ENCODE measurements at places on chromosomes 16 and 17.

DNA sequence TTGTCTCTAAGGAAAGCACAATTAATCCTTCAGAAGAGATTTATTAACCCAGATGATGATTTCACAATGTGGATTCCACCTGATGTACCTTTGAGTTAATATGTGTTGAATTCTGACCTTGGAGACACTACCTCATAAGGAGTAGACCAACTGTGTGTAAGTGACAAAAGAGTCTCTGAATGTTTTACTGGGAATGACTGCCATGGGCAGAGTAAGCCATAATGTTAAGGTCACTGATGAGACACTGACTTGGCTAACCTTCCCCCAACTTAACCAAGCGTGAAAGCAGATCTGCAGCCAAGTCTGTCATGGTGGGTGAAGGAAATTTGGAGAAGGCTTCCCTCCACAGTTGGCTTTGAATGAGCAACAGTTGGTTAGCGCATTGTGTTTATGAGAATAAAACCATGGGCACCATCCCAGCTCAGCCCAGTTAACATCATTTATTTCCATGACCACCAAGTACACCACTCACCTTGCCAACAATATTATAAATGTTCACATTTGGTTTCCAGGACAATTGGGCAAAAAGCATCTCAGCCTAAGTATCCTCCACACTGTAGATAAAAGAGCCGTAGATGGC lies 618.5 kb downstream of the KCNJ2 start:
- no peak for DNase-seq

DNA sequence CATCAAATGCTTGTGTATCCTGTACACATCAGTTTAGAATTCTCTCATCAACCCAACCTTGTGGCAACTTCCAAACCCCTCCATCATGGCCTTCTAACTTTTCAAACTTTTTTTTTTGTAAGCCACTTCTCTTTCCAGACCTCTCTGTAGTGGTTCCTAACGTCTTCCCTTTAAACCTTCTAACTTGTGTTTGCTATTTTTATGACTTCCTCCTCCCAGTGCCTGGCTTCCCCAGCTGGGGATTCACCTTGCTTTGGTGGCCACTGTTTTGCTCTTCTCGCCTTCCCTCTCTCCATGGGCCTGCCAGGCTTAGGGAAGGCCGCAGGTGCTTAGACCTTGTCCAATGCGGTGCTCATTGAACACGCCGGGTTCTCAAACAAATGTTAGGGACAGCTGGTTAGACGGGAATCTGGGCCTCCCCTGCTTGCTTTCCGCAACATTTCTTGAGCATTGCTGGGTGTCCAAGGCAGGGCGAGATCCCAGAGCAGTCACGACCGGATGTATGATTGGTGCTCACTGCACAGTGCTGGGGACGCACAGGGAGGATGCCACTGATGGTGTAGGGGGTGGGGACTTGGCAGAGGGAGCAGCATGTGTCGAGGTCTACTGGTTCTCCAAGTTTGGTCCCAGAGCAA lies 1.1 kb upstream of the XYLT2 start:
- peak; percentile 31 for DNase-seq

- no peak for DNase-seq
These were observed 167.4 kb upstream of the XYLT1 start for GRCh38 chr16:17638134-17638533.

GRCh38 chr17:81294512-81295030 lies 536 bp downstream of the SLC38A10 start:
- DNase-seq: no peak

- DNase-seq: peak; percentile 31
These were observed 345.3 kb upstream of the TNRC6C start for GRCh38 chr17:77613218-77613617.

- peak; percentile 31 for DNase-seq
These were observed 20.7 kb downstream of the SGSM2 start for GRCh38 chr17:2357931-2358434.

DNA sequence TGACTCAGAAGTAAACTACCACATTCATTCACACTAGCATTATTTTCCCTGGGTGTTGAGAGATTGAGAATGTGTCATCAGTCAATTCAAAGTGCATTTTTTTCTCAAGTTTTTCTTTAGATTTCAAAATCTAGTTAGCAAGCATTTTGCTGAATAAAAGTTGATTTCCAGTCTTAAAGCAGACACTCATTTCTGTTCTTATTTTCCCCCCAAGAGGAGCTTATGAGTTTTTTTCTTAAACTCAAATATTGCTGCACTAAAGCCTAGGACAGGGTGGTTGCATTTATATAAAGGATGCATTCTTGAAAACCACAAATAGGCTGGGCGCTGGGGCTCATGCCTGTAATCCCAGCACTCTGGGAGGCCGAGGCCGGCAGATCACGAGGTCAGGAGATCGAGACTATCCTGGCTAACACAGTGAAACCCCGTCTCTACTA lies 15.3 kb downstream of the CDH3 start:
- DNase-seq: peak; percentile 34

DNA sequence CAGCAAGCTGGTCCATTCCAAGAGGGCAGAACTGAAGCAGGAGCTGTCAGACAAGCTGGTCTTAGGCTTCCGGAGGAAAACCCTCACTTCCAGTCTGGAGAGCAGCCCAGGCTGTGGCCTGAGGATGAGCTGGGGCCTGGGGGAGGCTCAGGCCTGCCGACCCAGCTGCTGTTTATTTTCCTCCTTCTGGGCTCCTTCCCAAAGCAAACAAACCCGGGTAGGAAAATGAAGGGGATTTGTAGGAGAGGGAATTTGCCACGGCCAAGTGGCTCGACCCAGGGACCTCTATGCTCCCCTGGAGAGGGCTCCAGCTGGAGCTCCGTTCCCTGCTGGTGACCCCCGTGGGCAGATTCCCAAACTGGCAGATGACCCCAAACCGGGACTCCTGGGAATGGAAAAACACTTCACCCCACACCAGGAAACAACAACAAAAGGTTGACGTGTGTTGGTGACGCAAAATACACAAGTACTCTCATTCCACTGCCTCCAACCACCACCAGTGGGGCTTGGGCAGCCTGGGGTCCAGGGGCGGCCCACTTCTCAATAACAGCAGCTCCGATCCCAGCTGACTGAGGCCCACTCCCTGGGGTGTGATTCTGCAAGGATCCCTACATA lies 8.8 kb downstream of the JUP start:
- DNase-seq: no peak

DNA sequence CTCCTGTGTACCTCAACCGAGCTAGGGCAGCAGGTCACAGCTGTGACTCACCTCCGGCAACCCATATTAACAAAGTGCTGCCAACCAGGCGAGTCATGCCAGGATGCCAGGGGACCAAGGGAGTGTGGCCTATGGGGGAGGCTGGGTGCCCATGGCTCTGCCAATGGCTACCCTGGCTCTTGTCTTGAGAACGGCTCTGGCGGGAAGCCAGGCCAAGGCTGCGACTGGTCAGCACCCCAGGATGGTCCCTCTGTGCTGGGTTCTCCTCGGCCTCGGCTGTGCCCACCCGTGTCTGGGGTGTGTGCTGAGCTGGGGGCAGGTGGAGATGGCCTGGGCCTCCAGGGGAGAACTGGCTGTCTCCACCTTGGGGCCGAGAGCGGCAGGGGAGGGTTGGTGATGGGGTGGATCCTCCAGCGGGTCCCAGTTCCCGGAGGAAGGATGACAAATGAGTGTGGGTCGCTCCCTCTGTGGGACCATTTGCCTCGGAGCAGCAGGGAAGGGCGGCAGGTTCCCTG lies 75.8 kb downstream of the MRC2 start:
- DNase-seq: peak; percentile 90

DNA sequence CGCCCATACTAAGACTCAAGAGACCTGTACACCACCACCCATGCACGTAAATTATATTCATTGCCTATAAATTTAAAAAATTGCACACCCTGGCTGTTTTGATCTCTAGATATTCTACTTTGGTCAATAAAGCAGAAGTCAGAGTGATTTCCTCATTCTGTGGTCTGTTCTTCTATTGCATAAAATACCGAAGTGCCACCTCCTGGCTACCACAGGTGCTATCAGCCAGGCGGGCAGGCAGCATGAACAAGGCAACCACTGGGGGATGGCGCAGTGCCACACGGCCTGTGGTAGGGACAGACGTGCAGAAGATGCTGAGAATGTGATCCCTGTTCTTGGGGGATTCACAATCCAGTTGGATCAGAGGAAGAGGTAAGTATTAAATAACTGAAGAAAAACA lies 122.3 kb downstream of the CDK5R1 start:
- no peak for DNase-seq

GRCh38 chr16:89442990-89443726 lies 47.2 kb downstream of the ANKRD11 start:
- DNase-seq: peak; percentile 95

- DNase-seq: no peak
These were observed 181.1 kb upstream of the HSBP1 start for GRCh38 chr16:83626676-83627075.

GRCh38 chr17:69608808-69609472 lies 194.4 kb downstream of the MAP2K6 start:
- no peak for DNase-seq

DNA sequence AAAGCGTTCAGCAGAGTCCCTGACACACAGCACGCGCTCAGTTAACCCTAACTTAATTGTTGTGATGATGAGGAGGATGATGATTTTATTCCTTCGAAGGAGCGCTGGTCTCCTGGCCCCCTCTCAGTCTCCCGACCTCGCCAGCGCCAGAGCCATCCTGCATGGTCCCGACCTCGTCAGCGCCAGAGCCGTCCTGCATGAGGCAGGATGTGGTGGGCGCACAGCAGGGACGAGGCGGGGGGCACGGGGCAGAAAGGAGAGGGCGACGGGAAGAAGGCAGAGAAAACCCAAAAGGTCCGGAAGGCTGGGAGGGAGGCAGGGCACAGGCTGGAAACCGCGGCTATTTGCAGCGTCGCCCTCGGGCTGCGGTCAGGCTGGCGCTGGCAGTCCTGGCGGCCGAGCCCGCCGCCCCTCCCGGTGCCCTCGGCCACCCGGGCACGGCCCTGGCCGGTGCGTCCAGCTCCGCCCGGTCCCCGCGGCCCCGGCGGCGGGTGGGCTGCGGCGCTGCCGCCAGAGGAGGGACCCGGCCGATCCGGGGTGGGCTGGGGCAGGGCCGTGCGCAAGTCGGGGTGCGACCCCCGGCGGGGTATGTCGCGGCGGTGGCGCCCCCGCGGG lies 3.0 kb upstream of the TAC4 start:
- no peak for DNase-seq

DNA sequence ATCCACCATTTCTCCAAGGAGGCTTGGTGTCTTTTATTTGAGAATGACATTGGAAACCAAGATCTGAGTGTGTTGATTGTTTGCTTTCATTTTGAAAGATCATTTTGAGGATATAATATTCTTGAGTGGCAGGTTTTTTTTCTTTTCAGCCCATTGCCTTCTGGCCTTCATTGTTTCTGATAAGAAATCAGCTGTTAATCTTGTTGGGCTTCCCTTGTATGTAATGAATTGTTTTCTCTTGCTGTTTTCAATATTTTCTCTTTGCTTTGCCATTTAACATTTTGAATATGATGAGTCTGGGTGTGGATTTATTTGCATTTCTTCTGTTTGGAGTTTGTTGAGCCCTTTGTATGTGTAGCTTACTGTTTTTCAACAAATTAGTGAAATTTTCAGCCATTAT lies 22.0 kb downstream of the PRSS54 start:
- no peak for DNase-seq

DNA sequence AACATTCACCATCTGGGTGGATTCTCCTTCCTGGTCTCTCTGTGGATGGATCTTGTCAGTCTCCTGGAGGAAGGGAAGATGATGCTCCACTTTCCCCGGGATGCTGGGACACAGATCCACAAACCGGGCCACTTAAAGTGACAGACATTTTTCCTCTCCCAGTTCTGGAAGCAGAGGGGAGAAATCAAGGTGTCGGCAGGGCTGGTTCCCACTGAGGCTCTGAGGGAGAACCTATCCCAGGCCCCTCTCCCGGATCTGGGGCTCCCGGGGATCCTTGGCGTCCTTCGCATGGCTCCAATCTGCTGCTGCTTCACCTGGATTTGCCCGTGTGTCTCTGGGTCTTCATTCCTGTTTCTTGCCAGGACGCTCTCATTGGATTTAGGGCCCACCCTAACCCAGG lies 263.1 kb upstream of the TNRC6C start:
- DNase-seq: no peak

DNA sequence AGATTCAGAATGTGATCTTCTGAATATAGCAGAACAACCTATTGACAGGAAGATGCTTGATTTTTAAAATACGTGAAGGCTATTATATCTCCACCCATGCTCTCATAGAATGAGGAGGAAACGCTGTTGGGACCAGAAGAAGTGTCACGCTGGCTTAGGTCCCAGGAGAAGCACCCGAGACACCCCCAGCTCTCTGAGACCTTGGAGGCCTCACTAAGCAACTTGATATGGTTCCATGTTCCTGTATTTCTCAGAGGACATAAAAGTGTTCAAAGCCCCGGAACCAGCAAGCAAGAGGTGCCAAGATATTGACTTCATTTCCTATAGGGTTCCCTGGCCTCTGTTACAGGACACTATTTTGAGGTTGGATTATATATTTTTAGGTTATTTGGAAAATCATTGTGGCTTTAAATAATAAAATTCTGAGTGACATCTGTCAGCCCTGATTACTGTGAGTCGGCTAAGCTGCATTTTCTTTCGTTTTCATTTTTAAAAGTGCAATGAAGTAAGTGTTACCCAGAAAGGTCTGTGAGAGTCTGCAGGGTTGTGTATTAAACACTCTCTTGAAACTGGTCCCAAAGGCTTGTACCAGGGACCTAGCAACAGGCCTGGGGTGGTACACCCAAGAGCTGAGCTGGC lies 400.0 kb downstream of the SOX9 start:
- DNase-seq: no peak

GRCh38 chr17:4548061-4548461 lies 7.1 kb downstream of the MYBBP1A start:
- no peak for DNase-seq

- no peak for DNase-seq
These were observed 5.3 kb downstream of the UNC119 start for GRCh38 chr17:28547096-28547622.

GRCh38 chr17:38603786-38604478 lies 1.8 kb downstream of the SRCIN1 start:
- no peak for DNase-seq

GRCh38 chr17:33732116-33732515 lies 439.0 kb upstream of the ASIC2 start:
- DNase-seq: no peak

GRCh38 chr17:15462976-15463772 lies 4.2 kb downstream of the CDRT4 start:
- DNase-seq: no peak

DNA sequence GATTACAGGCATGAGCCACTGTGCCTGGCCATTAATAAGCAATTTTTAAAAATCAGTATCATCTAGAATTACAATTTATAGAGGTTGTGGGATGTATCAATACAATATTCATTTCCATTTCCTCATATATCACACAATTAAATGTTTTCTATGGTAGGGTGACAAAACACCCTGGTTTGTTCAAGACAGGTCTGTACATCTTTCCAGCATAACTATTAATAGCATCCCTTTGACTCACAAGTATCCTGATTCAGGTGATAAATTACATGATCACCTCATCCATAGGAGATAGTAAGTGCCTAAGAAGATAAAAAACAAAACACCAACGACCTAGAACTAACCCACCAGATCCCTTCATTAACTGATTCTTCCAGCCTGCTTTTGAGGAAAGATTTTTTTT lies 13.1 kb downstream of the COIL start:
- DNase-seq: no peak

- DNase-seq: no peak
These were observed 34.7 kb downstream of the KIAA0513 start for GRCh38 chr16:85062323-85062722.
